ENCODE measurements at places on chromosomes 4 and X.

GRCh38 chr4:94519925-94520789 is 68.4 kb downstream of the PDLIM5 start:
- no peak for DNase-seq

DNA sequence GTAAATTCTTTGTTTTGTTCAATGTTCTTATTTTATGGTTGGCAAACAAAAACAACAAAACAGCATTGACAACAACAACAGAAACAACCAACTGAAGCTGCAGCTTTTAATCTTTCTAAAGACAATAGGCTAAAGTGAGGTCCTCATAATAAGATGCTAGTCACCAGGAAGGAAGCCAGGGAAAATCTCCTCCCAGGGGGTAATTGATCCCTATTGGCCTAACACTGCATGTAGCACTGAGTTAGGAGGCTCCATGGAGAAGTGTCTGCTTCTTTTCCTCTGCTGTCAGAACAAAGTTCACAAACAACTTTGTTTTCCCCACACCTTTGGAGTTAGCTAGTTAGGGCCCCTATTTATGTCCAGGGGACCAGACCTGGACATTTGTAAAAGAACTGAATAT is 4.7 kb upstream of the LRAT start:
- DNase-seq = no peak

DNA sequence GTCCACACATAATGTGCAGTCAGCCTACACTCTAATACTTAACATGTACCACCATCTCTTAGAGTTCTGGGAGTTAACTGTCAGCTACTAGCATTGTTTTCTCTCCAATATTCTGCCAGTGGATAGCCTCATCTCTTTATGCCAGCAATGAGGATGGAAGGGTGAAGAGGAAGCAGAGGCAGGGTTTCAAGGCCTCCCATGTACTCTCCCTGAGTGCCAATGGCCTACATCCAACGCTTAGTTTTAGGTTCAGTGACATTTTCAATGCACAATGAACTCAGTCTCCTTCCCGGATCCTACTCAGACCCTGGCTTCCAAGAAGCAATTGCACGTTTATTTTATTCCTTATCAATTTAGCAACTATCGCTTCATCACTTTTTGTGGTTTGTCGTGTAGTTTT is 686.1 kb downstream of the DMD start:
- DNase-seq = no peak

GRCh38 chrX:43840265-43840664 is 42.0 kb downstream of the MAOB start:
- no peak for DNase-seq

DNA sequence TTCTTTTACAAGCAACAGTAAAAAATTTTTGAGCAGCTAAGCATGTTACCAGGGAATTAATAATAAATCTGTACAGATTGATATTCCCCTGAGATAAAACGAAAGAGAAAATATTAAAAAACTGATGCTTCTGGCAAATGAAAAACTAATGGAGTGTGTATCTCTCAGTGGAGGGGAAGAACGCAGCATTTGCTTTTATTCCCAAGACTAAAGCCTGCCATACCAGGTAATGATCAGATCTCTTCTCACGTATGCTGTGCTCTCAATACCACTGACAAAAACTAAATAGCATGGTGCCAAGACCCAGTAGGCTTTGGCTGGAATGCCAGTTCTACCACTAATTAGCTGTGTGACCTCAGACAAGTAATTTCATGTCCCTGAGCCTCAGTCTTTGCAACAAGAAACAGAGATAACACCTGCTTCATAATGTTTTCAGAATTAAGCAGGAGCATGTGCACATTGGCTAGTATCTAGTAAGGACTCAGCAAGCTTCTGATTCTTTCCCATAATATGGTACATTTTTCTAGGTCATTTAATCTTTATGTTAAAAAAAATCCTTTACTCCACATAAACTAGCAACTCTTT is 179.6 kb downstream of the CENPC start:
- no peak for DNase-seq

DNA sequence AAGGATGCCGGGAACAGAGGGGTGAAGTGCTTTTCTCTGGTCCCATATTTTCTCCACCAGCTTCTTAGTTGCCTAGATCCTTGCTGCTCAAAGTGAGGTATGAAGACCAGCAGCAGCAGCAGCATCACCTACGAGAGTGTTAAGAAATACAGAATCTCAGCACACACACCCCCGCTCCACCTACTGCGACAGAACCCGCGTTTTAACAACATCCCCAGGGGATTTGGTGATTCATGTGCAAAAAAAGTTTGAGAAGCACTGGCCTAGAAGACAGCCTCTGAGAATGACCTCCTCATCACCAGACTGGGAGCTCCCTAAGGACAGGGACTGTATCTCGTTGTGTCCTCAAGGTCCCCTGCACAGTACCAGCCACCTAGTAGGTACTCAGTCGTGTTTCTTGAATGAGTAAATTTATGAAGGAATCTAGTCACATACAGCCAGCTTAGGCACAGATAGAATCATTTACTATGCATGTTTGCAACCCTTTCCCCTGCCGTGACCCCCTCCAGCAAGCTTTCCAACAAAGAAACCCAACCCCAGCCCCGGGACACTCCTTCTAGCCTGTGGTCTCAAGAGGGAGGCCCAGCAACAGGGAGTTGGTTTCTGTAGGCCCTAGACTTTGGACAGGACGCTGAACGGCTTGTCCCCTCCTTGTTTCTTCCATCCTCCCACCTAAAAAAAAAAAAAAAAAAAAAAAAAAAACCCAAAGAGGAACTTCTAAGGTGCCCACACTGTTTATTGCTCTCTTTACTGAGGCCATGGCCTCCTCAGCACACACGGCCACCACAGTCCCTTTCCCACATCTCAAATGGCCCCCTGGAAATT is 21.5 kb downstream of the RTL5 start:
- DNase-seq = no peak

DNA sequence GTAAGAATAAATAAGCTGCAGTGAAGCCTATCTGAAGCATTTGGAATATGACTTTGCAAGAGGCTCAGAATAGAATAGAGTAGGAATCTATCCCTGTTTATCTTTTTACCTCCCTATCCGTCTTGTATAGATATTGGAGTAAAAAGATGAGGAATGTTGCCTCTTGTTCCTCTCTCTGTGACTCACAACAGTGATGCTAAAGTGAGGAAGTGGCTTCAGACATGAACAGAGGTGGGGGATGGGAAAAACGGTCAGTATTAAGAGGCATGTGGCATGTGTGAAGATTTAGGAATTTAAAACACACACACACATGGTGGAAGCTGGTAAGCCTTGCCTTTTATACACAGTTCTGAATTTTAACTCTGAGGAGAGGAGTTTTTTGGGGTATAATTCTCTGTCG is 3.8 kb upstream of the DCAF4L1 start:
- no peak for DNase-seq

GRCh38 chrX:25052798-25053534 is 37.2 kb upstream of the ARX start:
- DNase-seq = no peak
